ENCODE measurements at places on chromosomes 4 and X. TPM values are rescaled to one million over a fixed set of nuclear protein-coding genes. Genes with fewer than 3 reads are reported as not detected.
A peak's percentile ranks its signal among the peaks of the same experiment; 100 is the strongest.

The AKAP4 gene
- total RNA-seq: not detected

The MAGEC3 gene
- total RNA-seq: not detected

The LONRF3 gene
- 7.2 TPM for total RNA-seq

The GAGE1 gene
- total RNA-seq: not detected

DNA sequence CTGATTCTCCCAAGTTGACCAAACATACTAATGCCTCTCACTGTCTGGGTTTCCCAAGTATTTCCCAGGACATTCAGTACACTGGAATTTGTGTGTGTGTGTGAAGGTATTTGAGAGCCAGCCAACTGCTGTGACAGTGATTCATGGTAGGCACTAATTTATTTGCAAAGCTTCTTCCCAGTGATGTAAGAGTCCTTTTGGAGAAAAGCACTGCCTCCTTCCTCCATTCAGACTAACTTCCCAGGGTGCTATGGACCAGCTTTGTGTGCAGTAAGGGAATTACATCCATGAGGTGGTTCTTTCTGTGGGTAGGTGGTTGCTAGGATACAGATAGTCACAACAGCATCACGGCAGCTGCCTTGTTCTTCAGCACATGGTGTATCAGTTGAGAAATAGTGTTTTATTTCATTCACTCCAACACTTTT, 8.7 kb downstream of the EGF start:
- DNase-seq: peak; percentile 96

- no peak for DNase-seq
These were observed 89.0 kb downstream of the KDR start for GRCh38 chr4:55036405-55036804.

DNA sequence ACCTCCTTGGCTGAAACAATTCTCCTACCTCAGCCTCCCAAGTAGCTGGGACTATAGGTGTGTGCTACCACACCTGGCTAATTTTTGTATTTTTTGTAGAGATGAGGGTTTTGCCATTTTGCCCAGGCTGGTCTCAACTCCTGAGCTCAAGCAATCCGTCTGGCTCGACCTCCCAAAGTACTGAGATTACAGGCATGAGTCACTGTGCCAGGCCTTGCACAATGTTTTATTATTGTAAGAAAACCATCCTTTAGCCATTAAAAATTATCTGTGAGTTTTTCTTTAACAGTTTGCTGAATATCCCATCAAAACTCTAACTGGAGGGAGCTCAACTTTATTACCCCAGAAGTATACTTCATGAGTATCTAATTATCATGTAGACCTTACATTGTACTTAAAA, 900.3 kb downstream of the PCDH7 start:
- no peak for DNase-seq

DNA sequence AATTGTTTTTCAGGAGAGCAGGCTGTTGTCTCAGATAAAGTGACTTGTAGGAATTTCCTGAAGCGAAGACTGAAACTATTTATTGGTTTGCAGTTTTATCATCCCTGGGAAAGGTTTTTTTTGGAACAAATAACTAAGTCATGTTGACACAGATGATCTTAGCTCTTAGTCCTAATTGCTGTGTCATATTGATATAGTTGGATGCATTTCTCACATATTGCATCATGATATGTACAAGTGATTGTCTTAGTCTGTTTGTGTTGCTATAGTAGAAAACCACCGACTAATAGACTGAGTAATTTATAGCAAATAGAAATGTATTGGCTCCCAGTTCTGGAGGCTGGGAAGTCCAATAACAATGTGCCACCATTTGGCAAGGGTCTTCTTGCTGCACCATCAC, 397.5 kb upstream of the PPP1R2C start:
- DNase-seq: no peak

- DNase-seq: peak; percentile 53
These were observed 23.4 kb downstream of the FBXO8 start for GRCh38 chr4:174260099-174260498.

- no peak for DNase-seq
These were observed 1.9 kb downstream of the ARHGAP6 start for GRCh38 chrX:11663875-11664210.

DNA sequence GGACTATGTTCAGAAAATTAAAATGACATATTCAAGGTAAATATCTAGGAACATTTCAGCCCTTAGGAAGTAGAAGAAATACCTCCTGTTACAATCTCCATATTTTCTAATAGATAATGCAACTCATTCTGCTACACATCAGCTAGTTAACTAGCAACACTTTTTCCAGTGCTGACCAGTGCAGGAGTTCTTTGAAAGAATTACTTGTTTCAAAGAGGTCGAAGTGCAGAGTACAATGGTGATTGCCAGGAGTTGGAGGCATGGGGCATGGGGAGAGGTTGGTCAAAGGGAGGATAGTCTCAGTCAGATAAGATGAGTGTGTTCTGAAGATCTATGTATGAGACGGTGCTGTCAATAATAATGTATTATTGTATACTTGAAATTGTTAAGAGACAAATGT, 53.1 kb downstream of the MTNR1A start:
- DNase-seq: no peak

GRCh38 chrX:46260499-46260898, 284.7 kb downstream of the ZNF674 start:
- no peak for DNase-seq

DNA sequence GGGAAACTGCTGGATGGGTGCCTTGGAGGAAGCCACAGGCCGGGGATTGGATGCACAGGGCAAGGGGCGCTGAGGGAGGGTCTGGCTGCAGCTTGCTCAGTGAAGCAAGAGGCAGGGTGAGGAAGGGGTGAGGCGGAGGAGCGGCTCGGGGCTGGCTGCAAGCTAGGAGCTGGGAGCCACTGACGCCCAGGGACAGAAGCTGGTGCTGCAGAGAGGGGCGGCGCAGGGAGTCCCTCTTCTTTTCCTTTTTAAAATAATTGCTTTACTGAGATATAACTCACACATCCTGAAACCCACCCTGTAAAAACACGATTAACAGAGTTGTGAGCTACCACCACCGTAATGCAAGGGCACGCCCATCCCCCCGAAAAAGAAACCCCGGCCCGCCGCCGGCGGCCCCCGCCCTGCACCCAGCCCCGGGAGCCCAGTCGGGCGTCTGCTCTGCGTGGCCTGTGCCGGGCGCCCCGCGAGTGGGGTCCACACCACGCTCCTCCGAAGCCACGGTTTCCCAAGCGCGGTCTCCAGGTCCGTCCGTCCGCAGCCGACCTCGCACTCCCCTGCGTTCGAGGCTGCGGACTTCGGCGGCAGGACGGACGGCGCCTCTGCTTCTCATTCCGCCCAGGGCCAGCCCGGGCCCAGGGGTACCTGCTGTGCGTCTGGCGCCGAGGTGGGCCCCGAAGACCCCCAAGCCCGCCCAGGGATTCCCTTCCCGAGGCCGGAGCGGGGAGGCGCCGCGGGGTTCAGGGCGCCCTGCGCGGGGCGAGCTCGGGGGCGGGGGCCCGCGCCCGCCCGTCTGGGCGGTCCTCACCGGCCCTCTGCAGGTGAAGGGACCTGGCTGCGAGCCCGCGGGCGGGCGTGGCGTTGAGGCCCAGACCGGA, 866 bp upstream of the UVSSA start:
- no peak for DNase-seq

DNA sequence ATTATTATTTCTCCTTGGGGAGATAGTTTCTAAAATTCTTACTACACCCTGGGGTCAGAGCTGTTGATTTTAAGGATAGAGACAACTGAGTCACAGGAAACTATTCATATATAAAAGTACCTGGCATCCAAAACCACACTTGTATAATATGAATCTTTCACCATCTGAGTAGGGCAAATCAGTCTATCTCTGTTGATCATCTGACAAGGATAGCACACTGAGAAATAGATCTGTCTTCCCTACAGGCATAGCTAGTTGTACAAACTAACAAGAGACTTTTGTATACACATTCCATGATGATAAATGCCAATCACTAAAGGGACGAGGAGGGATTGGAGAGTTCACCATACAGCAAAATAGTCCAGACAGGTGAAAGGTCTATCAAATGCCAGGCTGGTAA, 30.0 kb downstream of the PKD2 start:
- DNase-seq: no peak

DNA sequence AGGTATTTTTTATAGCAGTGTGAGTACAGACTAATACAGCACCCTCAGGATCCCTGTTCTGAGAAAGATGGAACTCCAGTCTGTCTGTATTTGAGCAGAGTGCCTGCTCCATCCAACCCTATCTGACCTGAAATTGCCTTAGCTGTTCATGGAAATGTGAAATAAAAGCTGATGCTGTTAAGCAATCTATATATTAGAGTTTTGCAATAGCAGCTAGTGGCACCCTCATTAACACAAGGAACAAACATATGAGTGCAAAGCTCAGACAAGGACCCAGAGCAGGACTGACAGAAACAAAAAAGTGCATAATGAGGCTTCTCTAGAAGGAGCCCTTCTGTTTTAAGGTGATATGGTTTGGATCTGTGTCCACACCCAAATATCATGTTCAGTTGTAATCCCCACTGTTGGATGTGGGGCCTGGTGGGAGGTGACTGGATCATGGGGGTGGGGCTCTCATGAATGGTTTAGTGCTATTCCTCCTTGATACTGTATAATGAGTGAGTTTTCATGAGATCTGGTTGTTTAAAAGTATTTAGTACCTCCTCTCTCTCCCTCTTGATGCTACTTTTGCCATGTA, 272.9 kb upstream of the KLF3 start:
- DNase-seq: no peak

DNA sequence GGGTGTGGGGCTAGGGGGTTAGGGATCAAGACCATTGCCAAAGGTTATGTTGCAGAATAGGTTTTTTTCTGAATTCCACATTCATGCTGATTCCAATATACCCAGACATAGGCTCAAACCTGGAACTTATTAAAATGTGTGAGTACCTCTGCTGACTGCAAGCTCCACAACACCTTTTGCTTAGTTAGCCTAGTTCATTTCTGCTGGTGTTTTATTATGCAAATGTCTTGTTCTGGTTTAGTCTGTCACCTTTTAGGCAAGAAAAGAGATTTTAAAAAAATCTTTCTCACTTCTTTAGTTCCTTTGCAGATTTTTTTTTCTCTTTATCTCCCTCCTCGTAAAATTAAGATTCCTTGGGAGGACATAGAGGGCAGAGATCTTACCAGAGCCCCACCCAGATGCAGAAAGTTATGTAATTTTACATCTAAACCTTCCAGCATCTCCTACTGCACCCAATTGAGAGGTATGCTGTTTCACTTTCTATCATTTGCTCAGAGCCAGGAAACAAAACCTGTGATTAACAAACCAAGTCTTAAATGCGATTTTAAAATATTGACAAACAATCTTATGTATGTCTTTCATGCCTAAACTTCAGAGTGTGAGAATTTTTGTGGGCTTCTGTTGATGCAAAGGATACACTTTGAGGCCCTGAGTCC, 190.7 kb upstream of the CLNK start:
- DNase-seq: no peak

DNA sequence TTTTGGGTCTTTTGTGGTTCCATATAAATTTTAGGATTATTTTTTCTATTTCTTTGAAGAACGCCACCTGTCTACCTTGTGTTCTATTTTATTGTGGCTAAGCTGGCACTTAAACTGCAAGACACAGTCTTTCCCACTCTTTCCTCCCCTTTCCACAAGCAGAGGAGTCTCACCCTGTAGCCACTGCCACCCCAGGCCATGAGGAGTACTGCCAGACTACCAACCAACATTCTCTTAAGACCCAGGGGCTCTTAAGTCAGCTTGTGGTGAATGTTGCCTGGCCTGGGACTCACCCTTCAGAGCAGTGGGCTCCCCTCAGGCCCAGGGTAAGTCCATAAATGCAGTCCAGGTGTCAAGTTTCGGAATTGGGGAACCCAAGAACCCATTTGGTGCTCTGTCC, 58.0 kb upstream of the FMR1 start:
- DNase-seq: no peak

GRCh38 chrX:113522814-113523213, 682.2 kb upstream of the AMOT start:
- DNase-seq: no peak

DNA sequence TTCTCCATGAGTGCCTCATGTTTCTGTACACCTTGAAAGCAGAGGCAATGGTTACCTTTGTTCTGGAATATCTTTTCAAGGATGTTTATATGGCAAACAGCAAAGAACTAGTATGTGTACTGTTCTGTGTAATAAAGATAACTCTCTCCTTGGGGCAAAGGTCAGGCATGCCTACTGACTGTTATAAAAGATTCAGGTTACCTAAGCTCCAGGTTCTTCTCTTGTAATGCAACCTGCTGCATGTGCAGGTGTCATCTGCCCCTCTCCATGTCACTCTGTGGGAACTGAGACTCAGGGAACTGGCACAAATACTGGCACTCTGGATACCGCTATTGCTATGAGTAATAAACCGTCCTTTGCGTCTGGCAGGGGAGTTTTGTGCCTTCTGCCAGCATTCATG, 5.4 kb upstream of the TRPC3 start:
- DNase-seq: no peak

DNA sequence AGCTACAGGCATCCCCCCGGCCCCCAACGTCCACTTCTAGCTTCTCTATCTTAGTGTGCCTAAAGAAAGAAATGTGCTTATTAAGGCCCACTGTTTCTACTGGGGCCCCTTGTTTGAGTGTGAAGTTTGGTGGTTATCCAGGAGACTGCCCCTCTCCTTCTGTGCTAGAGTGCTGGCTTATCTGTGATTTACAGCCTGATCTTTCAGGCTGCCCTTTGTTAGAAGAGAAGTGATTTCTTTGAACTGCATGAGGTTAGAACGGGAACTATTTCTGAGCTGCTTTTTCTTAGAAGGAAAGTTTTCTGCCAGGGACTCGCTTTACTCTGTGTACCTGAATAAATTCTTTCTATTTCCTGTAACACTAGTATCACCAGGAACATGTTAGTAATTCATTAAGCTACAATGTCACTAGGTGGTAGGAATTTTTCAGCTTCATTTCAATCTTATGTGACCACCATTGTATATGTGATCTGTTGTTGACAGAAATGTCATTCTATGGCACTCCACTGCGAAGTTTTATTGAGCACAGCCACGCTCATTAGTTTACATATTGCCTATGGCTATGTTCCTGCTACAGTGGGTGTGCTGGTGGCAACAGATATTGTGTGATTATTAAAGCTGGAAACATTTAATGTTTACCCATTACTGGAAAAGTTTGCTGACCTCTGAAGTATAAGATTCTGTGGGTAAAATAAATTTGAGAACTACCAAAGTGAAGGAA, 193.8 kb upstream of the CXorf51B start:
- DNase-seq: no peak

Measured in kidney epithelial cell (primary cell).